ENCODE measurements at places on chromosomes 3 and 15.

DNA sequence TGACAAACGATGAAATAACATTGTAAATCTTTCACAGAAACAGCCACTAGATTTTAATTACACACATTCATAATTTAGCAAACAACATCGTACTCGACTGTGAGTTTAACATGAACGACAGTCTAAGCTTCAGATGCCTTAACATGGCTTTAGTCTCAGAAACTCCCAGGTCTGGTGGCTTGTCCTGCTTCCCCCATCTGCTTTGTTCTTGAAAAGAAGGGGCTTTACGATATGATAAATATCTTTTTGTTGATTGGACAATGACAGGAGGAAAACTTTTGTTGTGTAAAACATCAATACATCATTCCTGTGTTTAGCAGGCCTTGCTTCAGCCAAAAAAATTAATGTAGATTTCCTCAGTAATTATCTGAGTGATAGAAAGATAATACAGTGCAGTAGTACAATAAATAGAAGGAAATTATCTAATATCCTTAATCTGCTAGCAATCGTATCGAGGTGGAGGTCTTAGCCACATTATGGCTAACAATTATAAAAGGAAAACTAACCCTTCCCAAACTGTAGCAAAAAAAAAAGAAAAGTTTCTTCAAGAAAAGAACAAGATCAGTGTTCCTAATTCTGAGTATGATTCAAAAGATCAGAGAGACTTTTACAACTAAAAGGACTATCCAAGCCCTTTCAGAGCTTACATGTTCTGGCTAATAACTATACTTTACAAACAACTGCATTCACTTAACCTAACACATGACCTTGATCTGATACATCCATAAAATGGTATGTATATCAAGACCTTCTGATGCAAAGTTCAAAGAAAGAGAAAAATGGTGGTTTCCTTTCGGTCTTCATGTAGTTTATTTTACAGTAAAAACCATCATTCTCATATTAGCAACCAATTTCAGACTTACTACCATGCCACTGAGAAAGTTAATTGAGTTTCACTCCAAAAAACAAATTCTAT lies 535.7 kb downstream of the FOXP1 start:
- DNase-seq: no peak

GRCh38 chr3:185744997-185745843 lies 79.6 kb downstream of the IGF2BP2 start:
- peak; percentile 72 for DNase-seq

DNA sequence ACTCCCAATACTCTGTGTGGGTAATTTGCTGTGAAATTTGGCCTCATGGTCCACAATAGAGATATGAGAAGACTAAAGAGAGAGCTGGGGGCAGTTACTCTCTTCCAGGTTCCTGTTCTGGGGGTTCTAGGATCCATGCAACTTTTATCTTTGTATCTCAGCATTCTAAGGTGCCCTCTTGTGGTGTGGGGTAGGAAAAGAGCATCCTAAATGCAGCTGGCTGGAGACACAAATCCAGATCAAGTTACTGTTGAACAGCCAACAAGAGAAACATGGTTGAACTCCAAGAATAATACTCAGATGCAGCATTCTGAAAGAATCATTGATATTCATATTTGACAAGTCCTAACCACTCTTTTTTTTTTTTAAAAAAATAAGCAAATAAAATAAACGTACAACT lies 238.2 kb downstream of the GREM1 start:
- DNase-seq: peak; percentile 56

DNA sequence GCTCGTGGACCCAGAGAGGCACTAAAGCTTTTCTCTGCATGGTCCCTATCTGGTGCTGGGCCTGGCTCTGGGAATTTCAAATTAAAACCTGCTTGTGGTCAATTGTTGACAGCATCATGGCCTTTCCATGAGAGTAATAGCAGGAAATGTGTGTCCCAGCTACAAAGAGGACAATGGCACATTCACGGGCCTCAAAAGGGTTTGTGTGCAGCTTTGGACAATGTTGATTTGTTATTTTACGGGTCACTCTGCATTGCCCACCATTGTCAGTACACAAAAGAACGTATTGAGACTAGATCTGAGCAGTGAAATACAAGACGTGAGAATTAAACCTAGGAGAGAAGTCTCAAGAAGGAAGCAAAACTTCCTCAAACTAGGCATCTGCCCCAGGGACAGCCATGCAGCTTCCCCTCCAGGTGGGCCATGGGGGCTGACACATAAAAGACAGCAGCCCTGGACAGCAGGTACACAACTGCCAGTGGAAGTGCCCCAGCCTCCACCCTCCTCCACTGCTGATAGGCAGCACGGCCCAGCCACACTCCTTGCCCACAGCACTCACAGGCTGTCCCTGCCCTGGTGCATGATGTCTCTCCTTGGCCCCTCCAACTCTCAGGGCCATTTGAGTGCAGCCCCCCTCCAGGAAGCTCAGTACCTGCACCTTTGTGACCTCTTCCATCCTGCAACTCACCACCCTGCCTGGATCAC lies 15.9 kb upstream of the LTF start:
- DNase-seq: no peak

- no peak for DNase-seq
Measured at GRCh38 chr15:59295261-59296001, 77.2 kb downstream of the MYO1E start.

GRCh38 chr15:74868059-74868458 lies 5.1 kb downstream of the SCAMP2 start:
- no peak for DNase-seq

GRCh38 chr3:53113293-53114010 lies 16.8 kb downstream of the RFT1 start:
- no peak for DNase-seq

- peak; percentile 19 for DNase-seq
Measured at GRCh38 chr3:33544126-33544525, 103.9 kb upstream of the UBP1 start.

DNA sequence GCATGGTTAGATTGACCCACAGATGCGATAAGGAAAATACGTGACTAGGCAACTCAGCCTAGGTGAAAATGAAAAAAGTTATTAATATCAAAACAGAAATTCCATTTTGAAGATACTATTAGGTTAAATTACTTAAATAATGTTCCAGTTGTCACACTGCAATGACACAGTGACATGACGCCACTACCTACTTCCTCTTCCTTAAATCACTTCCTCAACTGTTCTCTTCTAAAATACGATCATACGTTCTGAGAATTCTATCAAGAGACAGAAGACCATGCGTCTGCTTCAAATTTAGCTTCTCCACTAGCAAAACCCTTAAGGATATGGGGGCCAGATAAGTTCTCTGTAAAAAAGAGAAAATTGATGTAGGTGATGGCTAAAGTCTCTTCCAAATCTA lies 18.2 kb downstream of the CMTM6 start:
- DNase-seq: no peak

DNA sequence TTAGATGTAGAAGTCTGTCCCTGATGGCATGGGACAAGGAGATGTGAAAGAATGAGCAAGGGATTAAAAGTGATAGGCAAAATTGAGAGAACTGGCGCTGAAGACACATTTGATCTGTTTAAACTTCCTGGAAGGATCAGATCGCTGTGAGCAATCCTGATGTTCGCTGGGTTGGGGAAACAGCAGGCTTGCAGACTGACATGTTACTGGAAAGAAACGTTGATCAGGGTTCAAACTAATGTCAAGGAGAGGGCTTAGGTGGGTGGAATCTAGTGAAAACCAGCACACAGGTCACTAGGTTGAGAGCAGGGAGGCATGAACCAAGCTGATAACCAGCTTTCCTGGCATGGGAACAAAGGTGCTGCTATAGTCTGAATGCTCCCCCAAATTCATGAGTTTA lies 34.5 kb upstream of the SPTSSB start:
- DNase-seq: no peak

DNA sequence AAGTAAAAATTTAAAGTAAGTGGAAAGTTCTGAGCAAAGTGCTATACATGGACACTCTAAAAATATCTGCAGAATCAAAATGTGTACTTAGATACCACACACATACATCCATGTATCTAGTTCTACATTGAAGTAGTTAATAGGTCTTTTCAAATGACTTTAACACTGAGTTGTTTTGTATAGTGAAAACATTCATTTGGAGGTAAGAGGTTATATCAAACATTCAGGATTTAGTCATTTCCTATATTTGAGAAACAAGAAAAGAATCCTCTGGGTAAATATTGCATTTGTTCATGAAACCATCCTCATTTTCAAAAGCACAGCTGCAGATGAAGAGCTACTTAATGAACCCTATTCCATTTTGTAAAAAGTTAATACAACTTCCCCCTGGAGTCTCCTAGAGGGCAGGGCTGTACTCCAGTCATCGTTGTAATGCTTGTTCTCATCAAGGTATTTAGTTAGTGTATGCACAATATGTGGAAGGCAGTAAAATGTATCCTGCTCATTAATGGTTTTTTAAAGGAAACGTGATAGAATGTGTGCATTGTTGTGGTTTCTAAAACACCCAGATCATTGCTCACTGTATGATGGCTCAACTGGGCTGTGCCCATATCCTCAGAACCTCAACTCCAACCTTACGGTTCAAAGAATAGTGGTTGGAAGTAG lies 26.2 kb downstream of the ARPP21 start:
- DNase-seq: no peak

DNA sequence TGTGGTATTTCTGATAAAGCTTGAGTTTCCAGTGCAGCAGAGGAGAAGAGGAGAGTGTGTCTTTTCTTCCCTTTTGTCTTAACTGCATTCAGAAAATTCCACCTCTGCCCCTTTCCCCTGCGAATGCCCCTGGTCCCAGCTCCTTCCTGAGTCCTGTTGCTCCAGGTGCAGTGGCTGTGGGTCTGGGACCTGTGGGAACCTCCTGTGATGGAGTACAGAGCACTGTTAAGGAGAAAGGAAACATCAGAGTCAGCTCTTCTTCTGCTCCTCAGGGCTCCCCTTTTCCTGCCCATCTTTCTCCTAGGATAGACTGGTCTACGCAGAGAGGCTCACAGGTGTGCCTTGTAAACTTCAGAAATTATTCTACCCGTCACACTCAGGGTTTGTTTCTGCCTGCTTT lies 165.8 kb upstream of the ROPN1 start:
- DNase-seq: no peak

- no peak for DNase-seq
Measured at GRCh38 chr3:59006634-59007517, 42.9 kb downstream of the CFAP20DC start.

GRCh38 chr3:32297366-32297765 lies 58.9 kb downstream of the CMTM8 start:
- no peak for DNase-seq

- DNase-seq: no peak
Measured at GRCh38 chr3:113668015-113668414, 28.4 kb downstream of the USF3 start.

- DNase-seq: no peak
Measured at GRCh38 chr15:65323071-65323511, 18.6 kb downstream of the RNU5B-1 start.

- peak; percentile 41 for DNase-seq
Measured at GRCh38 chr3:81451611-81452010, 309.8 kb downstream of the GBE1 start.

GRCh38 chr15:40313531-40314398 lies 6.0 kb upstream of the PLCB2 start:
- no peak for DNase-seq

GRCh38 chr3:132009241-132009640 lies 25.6 kb downstream of the CPNE4 start:
- DNase-seq: no peak

DNA sequence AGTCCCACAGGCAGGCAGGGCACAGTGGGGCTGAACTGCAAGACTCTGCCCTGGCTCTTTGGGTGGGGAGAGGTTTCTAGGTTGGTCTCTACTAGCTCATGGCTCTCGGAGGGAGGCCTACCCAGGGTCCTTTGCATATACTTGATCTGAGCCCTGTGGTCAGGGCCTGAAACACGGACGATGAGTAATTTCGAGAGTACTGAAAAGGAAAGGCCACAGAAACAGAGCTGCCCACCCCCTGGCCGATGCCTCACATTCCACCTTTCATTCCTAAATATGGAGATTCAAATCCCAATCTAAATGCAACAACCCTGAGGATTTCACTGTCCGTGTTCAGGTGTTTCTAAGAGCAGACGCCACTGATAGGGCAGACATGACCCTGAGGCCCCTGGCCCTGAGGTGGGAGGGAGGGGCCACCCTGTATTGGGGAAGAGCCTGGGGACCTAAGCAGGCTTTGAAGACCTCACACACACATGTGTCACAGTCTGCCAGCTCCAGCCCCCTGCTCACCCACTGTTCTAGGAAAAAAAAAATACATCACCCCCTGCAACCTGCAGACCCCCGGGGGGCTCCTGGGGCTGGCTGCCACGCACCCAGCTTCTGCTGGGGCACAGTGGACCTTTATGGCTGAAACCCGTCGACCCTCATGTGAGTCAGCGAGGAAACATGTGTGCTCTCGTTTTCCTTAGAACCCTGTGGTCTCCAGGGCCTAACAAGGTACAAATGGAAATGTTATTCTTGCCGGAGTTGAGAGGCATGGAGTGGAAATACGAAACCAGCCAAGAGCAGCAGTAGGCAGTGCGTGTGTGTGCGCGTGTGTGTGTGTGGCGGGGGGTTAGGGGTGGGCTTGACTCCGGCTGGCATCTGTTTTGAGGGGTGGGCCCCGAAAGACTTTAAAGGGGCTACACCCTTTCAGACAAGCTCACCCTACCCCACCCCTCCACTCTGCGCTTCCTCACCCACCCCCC lies 112.7 kb downstream of the CHSY1 start:
- no peak for DNase-seq

GRCh38 chr15:92416557-92416956 lies 22.9 kb downstream of the ST8SIA2 start:
- no peak for DNase-seq

GRCh38 chr15:82159922-82160321 lies 102.6 kb downstream of the EFL1 start:
- DNase-seq: peak; percentile 100

DNA sequence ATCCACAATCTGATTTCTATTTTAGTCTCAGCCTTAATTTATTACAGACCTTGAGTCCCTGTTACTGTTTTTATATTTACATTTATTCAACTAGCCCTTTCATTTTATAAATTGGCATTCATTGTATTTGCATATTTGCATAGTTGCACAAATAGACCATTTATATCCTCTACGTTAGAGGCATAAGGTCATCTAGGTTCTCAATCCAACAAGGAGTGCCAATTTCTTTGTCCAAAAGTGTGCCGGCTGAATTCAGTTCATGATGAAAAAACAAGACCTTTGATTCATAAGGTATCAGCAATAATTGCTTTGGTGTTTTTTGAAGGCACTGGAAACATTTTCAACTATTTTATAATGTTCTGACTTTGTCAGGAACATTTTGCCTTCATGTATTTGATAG lies 33.9 kb upstream of the NANOGP8 start:
- DNase-seq: no peak

DNA sequence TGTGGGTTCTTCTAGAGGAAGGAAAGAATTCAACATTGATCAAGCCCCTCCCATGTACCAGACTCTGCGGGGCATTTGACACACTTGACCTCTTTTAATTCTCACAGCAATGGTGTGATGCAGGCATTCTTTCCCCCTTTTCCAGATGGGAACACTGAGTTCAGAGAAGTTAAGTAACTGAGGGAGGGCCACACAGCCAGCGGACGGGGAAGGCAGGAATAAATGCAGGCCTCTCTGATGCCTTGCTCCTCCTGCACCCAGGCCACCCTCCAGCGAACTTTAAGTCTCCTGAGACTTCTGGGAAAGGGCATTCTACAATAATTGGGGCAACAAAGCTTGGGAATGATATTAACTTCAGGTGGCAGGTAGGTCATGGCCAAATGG lies 227.4 kb downstream of the UACA start:
- no peak for DNase-seq

GRCh38 chr3:173465112-173465511 lies 67.6 kb downstream of the NLGN1 start:
- DNase-seq: peak; percentile 42

- DNase-seq: no peak
Measured at GRCh38 chr3:112786002-112786590, 60.6 kb downstream of the CD200R1L start.

- DNase-seq: no peak
Measured at GRCh38 chr3:72102112-72102616, 317.2 kb upstream of the PROK2 start.

All from GM04503 (cell line).